ENCODE measurements at places on chromosomes 7 and 10.

- DNase-seq: no peak
Observed at GRCh38 chr7:130463553-130464434, 23.0 kb upstream of the CEP41 start.

DNA sequence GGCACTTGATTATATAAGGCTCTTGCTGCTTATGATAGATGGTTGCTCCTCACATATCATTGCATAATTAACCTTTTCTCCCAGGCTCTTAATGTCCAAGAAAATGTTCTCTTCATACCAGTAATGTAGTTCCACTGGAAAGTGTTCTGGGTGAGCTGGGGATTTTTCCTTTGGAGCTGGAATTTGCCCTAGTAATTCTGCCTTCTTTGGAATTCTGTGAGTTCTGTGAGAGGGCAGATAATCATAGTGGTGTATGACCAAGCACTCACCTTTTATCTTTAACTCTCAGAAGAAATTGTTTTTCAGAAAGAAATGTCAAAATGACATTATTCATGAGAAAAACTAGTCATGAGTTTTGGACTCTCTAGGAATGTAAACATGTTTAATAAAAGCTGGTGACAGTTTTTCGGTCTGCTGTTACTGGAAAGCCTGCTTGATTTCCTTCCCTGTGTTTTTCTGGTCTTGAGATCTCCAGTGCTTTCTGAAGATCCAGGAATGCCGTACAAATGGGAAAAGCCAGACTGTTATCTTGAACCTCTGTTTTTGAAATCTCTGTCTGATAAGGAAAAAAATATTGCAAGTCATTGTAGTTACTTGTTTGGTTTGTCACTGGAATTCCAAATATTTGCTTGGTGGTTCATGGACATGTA lies 148.3 kb upstream of the PRPS1L1 start:
- no peak for DNase-seq

DNA sequence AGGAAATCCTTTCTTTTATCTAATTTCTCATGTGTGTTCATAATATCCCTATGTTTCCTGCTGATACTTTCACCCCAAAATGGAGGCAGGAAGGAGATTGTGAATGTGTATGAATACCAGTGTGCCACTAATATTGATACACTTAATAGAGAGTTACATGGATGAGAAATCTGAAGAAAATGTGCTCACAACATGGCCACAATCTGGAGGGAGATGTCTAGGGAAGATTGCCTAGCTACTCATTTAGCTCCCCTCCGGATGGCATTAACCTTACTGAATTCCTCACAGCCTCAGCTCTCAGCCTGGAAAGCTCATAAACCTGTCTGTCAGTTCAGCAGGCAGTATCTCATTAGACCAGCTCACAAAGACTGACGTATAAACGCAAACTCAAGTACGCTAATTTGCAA lies 23.4 kb upstream of the DMTF1 start:
- no peak for DNase-seq

DNA sequence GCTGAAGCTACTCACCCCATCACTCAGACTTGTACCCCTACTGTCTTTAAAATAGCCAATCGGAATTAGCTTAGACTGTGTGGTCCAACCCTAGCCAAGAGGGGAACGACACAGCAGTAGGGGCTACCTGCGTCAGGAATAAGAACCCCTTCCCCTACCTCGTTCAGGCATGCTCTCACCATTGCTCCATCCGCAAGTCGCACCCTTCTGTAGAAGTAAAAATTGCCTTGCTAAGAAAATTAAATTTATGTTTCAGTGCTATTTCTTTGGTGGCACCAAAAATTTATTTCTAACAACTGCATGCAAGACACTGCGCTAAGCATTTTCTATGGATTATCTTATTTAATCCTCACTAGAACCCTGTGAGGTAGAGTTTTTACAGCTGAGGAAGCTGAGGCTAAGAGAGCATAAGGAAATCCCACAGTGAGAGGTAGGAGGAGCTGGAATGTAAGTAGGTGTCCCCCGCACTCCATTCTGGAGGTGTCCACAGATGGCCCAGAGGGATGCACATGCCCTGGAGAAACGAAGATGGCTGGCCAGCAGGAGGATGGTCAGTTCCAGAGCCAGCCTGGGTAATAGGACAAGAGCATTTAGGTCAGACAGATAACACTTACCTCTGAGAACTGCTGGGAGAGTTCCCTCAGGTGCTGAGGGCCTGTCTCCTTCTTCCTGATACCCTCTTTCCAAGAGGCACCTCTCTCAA lies 15.3 kb upstream of the CACUL1 start:
- no peak for DNase-seq

- DNase-seq: no peak
Observed at GRCh38 chr7:17773289-17773626, 167.0 kb downstream of the SNX13 start.

DNA sequence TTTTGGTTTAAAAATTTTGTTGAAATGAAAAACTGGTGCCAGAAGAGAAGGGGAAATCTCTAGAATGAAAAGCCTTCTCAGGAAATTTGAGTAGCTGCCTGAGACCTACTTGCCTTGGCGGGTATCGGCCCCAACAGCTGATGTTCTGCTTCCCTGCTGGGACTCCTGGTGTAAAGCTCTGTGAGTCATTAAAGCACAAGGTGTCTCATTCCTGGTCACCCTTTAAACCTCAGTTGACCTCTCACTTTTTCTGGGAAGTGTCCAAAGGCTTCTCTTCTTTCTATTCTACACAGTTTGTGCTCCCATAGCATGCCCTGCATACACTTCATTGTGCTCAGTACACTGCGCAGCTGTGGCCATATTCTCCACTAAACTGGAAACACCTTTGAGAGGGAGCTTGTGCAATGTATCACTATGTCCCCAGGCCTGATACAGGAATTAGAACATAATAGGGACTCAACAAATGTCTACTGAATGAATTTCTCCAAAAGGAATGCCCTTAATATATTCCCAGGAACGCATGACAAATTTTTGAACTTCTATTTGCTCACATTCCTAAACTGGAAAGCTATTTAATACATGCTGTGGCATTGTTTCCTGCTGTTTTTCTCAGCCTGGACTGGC lies 303.9 kb downstream of the SDHAF3 start:
- no peak for DNase-seq
